Right renal cortex interstitium (tissue), 3 donors: ENCODE measurements at places on chromosomes 6 and 20.

GRCh38 chr6:141413196-141413595 lies 719.5 kb upstream of the GJE1 start:
- DNase-seq = no peak

- no peak for DNase-seq
These were observed 26.4 kb downstream of the EPB41L2 start for GRCh38 chr6:131036601-131037000.

DNA sequence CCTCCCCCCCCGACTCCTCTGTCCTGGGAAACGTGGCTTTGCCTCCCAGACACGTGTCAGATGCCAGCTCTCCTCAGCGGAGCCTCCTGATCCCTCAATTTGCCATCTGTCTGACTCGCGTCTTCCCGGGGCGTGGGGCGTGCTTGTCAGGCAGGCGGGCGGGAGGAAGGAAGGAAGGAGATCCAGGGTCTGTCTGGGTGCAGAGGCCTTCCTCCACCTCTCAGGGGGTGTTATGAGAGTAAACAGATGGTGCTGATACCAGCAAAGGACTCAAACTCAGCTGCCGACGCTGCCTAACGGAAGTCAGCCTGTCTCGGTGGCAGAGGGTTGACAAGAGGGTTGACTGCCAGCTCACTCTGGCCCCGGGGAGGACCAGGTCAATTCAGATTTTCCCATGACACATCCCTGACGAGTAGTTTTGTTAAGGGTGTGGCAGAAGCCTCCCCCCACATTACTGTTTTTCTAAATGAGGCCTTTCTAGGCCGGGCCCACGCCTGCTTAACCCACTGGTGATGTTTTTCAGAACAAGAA lies 17.0 kb downstream of the UQCC2 start:
- DNase-seq = no peak

DNA sequence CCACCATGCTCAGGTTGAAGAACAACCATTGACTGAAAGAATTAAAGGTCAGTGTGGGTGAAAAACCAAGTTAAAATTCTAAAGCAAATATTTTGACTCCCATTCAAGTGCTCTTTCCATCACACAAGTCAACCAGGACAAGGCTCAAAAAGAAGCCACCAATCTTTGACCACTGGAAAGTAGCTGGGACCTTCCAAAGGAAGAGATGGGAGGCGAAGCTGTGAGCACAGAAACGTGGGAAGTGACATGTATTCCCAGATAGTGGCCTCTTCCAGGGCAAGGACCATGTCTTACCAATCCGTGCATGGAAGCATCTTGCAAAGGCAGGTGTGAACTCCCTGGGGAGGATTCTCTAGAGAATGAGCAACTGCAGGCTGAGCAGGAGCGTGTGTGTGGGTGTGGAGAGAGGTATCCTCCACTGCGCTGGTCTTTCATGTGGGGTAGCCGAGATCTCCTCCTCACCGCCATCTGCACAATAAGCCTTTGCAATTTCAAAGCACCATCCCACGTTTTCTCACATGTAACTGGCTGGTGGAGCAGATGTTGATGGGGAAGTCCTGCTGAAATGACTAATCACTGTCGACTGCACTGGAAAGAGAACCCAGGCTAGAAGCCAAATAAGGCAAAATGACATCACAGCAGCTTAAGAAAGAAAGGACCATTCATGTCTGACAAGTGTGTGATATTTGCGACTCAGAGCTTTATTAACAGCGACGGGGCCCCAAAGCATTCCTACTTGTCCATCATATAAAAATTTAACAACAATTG lies 189.4 kb upstream of the RREB1 start:
- no peak for DNase-seq

GRCh38 chr6:130778946-130779657 lies 48.1 kb upstream of the SMLR1 start:
- DNase-seq = no peak

- no peak for DNase-seq
These were observed 6.0 kb downstream of the LHFPL5 start for GRCh38 chr6:35810971-35811698.

- DNase-seq = no peak
These were observed 16.7 kb upstream of the DEF6 start for GRCh38 chr6:35280903-35281302.

GRCh38 chr6:107353773-107354382 lies 105.5 kb downstream of the PDSS2 start:
- DNase-seq = no peak

- no peak for DNase-seq
These were observed 76.8 kb downstream of the REV3L start for GRCh38 chr6:111406200-111406721.

DNA sequence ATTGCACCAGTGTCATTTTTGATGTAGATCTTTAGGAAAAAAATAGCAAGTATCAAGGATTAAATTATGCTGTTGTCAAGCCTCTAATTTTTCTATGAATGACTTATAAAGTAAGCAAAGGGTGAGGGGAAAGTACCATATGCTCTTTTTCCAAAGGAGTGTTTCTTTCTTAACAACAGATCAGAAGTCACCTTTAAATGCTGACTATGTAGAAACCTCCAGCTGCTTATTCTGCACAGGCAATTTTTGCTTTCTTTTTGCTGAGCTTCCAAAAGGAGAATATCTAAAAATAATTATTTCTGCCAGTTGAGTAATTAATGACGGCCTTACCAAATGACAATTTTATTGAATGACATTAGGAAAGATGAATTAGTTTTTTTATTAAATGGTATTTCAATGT lies 390.6 kb upstream of the MANEA start:
- DNase-seq = no peak

- peak; percentile 95 for DNase-seq
These were observed 10.7 kb upstream of the NCOA7 start for GRCh38 chr6:125779924-125780539.

GRCh38 chr20:31661625-31662371 lies 24.1 kb downstream of the COX4I2 start:
- no peak for DNase-seq

- no peak for DNase-seq
These were observed 65.3 kb upstream of the BMP2 start for GRCh38 chr20:6702144-6702543.

DNA sequence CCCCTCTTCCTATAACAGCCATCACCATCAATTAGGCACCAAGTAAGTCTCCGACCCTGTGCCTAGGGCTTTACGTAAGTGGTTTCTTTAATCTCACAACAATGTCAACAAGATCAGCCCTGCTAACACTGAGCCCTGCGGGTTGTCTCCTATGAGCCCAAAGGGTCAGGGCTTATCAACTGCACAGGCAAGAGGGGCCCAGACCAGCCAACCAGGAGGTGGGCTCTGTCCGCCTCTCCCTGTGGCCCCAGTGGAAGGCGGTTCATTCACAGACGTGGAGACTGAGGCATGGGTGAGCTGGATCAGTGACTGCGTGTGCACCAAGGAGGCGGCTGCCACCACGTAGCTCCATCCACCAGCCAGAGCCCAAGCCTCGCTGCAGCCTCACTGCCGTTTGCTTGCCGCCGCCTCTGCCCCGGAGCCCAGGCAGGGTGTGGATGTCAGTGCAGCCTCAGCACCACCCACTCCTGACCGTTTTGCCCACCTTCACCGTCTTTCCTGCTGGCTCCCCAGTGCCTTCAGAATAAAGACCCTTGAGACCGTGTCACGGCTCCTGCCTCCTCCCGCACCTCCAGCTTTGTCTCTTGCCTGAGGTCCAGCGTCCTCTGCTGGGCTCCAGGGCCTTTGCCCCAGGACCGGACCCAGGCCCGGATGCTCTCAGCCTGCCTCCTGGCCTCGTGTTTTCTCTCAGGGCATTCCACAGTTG lies 78.7 kb downstream of the DLL1 start:
- no peak for DNase-seq

GRCh38 chr6:101806241-101806640 lies 412.7 kb downstream of the GRIK2 start:
- no peak for DNase-seq

DNA sequence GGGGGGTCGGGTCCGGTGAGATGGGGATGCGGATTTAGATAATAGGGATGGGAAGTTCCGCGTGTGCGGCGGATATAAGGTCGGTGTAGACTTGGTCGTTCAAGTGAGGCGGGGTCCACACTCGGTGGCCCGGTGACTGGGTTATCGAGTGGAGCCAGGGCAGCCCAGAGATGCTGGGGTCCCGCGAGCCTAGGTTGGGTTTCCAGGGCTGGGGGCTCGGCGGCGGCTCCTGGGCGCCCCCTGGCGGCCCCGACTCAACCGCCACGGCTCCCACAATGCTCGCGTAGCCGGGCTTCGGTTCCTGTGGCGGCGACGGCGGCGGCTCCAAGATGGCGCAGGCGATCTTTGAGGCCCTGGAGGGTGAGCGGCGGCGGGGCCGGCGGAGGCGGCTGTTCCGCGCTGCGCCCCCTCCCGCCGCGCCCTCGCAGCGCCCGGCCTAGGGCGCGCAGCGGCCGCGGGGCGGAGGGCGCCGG lies at the start of gene ZNF341:
Gene ZNF341 (plus strand): TSS at position 304 of the 473 bp plus-strand sequence. CDS start 26 bp downstream, at position 330.
- peak; percentile 20 for DNase-seq

DNA sequence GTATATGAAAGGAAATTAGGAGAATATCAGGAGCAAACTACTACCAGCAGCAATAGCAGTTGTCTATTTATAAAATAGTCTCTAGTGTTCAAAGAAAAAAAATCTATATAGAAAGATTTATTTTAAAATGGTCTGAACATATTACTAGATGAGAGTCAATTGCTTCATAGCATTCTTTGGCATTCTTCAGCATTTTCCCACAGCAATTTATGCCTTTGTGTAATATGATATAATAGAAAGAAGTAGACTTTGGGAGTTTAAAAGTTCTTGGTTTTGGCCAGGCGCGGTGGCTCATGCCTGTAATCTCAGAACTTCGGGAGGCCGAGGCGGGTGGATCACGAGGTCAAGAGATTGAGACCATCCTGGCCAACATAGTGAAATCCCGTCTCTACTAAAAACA lies 157.0 kb upstream of the PLN start:
- no peak for DNase-seq

DNA sequence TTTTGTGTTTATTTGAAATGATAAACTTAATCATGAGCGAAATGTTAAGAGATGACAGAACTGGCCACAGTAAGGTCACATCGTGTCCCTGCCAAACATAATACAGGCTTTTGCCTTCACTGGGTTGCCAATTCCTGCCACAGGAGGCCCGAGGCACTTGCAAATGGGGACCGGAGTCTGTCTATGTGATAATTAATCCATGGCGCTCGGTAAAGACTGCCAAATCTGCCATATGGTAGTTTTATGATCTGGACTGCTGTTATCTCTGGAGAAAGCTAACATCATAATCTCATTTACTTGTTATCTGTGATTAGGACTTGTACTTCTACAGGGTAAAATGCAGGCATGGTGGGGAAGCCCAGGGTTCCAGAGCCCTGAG lies 170.5 kb upstream of the TSHZ2 start:
- DNase-seq = no peak

DNA sequence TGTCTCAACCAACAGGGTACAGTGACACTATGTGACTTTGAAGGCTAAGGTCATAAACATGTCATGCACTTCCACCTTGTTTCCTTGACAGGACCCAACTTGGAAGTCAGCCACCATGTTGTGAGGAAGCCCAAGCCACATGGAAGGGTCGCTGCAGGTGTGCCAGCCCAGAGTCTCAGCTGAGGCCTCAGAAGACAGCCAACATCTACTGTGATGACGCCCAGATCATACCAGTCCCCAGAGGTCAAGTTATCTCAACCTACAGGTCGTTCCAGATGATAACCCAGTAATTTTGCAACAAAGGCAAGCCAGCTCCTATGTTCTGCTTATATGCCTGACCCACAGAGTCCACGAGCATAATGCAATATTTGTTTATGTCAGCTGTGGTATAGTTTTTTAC lies 376.0 kb upstream of the AGPAT4 start:
- DNase-seq = no peak

GRCh38 chr20:58852543-58853271 lies at the start of gene GNAS:
GNAS (plus strand) TSS chr20:58852716.
- no peak for DNase-seq

DNA sequence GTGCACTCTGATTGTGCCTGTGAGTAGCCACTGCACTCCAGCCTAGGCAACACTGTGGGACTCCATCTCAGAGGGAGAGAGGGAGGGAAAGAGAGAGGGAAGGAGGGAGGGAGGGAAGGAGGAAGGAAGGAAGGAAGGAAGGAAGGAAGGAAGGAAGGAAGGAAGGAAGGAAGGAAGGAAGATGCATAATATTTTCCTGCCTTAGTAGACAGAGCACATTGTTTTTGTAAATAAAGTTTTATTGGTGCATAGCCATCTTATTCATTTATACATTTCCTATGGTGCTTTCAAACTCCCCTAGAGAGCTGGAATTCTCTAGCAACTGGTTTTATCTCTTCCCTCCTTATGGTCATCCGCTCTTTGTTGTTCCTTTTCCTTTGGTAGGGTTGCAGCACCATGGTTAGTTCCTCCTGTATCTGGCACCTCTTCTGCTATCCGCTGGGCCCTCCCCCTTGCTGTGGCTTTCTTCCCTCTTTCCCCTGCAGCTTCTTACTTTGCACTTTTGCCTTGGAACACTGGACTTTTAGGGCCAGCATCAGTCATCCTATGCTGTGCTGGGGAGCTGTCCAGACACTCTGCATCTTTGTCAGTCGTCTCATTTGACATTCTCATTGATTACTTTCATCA lies 20.2 kb downstream of the GPR6 start:
- no peak for DNase-seq

GRCh38 chr6:81806793-81807565 lies 54.5 kb upstream of the TENT5A start:
- no peak for DNase-seq

- no peak for DNase-seq
These were observed 15.3 kb upstream of the SMLR1 start for GRCh38 chr6:130811932-130812331.

DNA sequence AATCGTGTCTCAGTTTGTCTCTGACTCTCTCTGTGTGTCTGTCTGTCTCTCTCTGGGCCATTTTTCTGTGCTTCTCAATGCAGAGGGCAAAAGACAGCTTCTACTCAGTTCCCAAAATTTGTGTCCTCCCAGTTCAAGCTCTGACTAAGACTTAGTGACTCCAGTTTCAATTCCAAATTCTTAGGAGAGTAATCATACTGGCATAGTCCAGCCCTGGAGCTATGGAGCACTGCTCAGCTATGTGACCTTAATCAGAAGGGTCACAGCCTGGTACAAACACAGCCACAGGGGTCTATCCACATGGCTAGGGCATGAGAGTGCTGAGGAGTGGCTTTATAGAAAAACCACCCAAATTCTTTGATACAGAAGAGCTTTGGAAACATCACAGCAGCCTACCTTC lies 91.9 kb downstream of the FOXF2 start:
- DNase-seq = no peak

- DNase-seq = no peak
These were observed at the start of gene PPP1R14C for GRCh38 chr6:150142670-150143515. PPP1R14C (plus strand) TSS chr6:150143044; CDS start chr6:150143193, 149 bp downstream.

- DNase-seq = no peak
These were observed 97.7 kb downstream of the KCNB1 start for GRCh38 chr20:49384437-49385434.

DNA sequence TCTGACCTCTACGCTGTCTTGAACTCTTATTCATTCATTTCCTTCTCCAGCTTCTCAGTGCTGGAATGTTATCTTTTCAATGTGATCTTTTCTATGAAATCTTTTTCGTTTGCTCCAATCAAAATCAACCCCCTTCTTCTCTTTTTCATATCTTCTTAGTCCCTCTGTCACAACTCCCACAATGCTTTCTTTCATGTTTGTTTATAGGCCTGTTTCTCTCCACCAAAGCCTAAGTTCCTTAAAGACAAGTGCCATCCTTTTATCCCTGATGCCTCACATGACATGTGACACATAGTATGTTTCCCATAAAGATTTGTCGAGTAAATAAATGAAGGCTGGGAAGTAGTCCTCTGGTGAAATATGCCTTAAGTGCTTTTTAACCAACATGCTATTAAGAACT lies 38.1 kb downstream of the CRYBG1 start:
- no peak for DNase-seq
